ENCODE measurements at places on chromosomes 6 and 20.

DNA sequence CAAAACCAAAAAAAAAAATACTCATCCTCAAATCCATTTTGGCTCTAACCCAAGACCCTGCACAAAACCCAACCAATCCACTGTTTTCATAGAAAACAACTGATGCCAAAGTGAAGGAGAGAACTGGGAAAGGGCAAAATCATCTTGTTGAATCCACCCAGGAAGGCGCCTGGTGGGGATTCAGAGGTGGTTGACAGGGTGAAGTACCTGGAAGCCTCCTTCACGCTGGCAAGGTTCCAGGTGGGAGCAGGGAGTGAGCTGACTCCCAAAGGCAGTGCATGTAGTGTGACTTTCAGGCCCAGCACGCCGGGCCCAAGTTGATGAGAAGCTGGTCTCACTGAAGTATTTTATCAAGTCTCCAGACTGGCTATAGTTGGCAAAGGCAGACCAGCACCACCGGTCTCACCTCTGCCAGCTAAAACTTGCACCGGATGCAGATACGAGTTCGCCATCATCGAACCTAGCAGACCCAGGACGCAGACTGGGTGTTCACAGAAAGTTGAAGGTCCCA, 16.5 kb downstream of the PPP1R10 start:
- DNase-seq = no peak

DNA sequence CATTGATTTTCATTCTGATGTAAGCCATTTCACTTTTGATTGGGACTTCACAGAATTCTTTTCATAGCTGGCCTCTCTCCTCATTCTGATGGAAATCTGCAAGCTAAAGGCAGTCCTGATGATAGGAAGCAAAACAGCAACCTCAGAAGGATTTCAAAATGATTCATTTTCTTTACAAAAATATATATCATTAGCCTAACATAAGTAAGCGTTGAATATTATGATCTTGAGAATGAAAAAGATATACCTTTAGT, 143.1 kb upstream of the GJE1 start:
- DNase-seq = no peak

DNA sequence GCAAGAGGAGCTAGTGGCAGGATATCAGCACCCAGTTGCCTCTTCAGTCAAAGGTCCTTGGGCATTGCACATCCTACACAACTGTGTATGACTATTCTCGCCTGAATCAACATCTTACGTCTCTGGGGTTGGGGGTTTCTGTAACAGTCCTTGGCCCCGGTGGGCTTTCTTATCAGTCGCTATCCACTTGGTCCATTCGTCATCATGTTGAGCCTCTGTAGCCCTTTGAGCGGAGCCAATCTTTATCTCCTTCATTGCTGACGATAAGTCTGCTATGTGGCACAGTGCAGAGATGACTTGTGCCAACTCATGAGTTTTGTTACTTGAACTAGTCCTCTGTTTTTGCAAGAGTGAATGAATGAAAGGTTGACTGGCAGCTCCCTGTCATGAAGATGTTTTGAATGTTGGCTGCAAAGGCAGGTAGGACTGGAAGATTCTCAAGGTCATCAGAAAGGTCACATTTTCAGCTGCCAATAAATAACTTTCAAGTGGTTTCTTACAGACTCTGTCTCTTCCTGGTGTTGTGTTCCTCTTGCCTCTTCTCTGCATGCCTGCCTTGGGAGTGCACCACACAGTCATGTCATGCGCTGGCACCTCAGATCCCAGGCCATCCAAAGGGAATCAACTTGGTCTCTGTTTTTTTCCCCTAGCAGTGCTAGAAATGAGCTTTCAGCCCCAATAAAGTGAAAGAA, 238.9 kb downstream of the SLC24A3 start:
- no peak for DNase-seq

DNA sequence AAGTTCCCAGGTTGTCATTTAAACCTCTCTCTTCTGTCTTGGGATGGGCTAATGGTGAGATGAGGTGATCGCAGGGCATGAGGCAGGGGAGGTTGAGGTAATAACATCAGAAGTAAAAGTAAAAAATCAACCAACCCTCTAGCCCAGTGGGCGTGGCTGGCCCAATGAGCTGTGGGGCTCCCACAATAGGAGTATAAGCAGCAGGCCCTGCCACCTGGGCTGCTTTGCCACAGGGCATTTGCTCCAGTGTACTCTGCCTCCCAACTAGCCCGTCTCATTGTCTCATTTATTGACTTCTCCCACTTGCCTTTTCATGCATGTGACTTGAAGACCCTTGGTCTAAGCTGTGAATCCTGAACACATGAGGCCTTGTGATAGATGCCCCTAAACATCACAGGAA, 62.8 kb downstream of the PHACTR3 start:
- DNase-seq = no peak

DNA sequence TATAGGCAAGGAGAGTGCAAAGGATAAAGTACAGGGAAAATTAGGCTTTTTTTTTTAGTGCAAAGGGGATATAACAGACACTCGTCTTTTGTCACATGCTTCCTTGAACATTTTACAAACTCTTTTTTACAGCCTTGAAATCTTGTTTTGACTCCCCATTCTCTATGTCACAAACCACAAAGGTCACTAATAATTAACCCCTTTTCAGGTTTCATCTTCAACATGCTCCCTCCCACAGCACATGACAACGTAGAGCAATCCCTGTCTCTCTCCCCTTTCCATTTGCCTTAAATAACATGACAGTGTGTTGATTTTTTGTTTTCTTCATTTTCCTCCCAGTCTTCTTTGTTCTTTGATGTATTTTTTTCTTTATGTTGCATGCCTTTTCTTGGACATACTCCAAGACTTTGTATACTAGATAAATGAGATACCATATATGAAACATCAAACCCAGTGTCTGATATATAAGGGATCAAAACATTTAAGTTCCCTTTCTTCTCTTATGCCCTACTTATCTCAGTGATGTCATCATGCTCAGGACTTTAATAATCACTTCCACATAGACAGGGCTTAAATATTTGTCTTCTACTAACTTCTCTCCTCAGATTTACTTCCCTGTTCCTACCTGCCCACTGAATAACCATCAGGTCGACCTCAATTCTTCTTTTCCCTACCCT, 378.7 kb upstream of the HSF2 start:
- DNase-seq = peak; percentile 5

DNA sequence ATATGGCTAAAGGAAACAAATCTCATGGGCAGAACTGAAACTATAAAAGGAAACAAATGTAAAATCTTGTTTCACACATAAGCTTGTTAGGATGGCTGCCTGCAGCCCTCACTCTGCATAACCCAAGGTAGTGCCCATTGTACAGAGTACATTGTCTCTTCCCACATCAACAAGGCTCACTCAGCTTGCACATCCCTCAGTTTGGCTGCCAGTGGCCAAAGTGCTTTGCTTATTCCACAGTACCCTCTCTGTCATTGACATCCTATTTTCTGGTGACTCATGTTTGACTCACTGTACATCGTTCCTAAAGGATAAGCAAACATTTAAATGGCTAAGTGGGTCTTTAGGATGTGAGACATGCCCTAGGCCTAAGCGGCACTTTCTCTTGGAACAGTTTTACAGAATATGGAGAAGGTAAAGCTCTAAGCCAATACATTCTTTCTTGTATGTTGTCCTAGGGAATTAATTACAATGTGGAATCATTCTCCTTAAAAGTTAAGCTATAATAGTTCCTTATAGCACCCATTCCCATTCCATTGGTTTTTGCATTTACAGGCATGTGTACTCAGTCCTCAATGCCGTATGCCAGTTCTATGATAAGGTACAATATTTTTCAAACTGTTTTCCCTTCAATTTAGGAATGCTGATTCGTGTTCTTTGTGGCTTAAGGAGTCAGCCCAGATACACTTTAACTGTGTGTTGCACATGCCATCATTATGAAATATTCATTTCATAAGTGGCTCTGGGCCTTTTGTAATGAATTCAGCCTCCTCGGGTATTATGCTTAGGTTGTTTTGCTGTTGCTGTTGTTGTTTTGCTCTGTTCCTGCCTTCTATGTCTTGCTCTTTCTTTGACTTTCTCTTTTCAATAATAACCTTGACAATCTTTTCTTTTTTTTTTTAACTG, 5.5 kb downstream of the ANKEF1 start:
- DNase-seq = no peak

GRCh38 chr20:49594143-49594930, 26.4 kb upstream of the PTGIS start:
- no peak for DNase-seq

- DNase-seq = no peak
Observed at GRCh38 chr6:116136373-116136772, 10.4 kb upstream of the COL10A1 start.

GRCh38 chr6:41750374-41750773, 3.2 kb upstream of the PGC start:
- DNase-seq = no peak

DNA sequence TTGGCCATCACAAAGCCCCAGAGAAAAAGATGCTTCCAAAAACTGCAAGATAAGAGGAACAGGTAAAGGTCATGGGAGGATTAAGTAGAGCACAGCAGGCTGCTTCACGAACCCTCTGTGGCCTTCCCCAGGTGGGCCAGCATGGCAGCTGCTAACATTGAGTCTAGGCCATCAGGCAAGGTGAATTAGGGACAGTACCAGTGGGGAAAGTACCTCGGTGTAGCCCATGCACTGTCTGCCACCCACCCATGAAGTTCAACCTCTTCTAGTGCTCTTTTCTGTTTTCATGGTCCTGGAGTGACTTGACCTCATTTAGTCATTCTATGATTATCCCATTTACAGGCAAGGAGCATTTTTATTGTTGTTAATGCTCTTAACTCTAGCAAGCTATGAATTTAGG, 108.6 kb upstream of the DUSP22 start:
- peak; percentile 53 for DNase-seq

GRCh38 chr6:13112921-13113320, 215.4 kb downstream of the TBC1D7 start:
- DNase-seq = no peak

GRCh38 chr6:134534708-134535149, 216.8 kb upstream of the SGK1 start:
- no peak for DNase-seq

- DNase-seq = no peak
Observed at GRCh38 chr6:128305228-128305627, 215.2 kb downstream of the PTPRK start.

GRCh38 chr6:6994796-6995195, 113.0 kb upstream of the RREB1 start:
- DNase-seq = no peak

DNA sequence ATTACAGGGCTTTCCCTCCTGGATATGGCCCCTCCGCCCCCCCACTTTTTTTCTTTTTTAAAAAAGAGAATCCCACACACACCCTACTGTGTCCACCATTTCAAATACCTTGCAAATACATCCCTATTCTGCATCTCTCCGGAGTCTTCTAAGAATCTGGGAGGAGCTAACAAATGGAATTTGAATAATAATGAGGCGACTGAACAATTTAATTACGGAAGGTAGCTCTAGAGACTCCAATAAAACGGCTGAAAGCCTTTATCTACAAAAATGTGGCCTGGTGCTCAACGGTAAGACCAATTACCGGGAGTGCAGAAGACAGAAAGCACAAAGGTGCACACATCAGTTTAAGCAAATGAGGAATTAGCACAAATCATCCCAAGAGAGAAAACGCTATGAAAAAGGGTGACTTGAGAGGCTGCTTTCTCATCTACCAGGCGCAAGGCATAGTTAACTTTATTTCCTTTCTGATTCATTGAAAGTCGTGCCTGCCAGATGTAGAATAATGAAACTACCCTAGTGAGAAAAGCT, 1.8 kb downstream of the RRAGD start:
- no peak for DNase-seq

- no peak for DNase-seq
Observed at GRCh38 chr20:59412181-59412580, 111.8 kb downstream of the EDN3 start.

DNA sequence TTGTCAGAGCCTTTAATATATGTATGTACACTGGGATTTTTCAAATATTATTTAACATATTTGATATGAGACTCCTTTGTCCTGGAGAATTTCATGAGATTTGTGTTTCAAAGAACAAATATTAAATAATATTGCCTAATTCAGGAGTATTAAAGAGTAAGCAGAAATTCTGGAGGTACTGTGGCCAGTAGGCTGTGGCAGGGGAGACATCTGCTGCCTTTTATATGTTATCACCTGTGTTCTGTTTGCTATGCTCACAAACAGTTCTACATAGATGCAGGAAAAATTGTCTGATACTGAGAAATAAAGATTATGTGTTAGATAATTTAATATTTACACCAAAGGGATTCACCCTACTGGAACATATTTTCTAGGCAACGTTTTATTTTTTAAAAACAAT, 395.4 kb upstream of the SLC35B3 start:
- DNase-seq = no peak

- DNase-seq = no peak
Observed at GRCh38 chr6:145756170-145756662, 20.9 kb upstream of the EPM2A start.

DNA sequence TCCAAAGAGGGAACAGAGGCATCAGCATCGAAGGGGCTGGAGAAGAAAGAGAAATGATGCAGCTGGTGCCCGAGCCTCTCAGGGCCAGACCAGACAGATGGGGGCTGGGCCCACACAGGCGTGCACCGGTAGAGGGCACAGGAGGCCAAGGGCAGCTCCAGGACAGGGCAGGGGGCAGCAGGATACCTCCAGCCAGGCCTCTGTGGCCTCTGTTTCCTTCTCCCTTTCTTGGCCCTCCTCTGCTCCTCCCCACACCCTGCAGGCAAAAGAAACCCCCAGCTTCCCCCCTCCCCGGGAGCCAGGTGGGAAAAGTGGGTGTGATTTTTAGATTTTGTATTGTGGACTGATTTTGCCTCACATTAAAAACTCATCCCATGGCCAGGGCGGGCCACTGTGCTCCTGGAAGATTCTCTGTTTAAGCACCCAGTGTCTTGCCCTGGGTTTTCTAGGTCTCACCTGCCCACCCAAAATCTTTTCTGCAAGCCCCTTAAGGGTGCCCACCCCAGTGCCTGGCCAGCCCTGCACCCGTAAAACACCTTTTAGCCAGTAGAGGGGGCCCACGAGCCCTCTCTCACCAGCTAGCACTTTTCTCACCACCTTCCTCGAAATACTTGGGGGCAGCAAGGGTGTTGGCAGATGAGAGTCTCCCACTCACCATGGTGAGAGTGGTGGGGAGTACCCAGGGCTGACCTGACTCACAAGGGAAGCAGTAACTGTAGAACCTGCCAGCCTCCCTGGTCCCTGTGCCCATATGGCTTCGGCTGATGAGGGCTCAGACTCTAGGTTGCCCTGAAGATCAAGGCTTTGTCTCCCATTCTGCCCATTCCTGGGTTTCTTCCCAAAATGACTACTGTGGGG, 35.7 kb upstream of the ID1 start:
- DNase-seq = peak; percentile 72

- DNase-seq = no peak
Observed at GRCh38 chr6:109102762-109103161, 7.5 kb downstream of the CEP57L1 start.

GRCh38 chr6:26358511-26358981, 6.5 kb upstream of the BTN3A2 start:
- peak; percentile 76 for DNase-seq

GRCh38 chr6:125008957-125009356, 46.7 kb downstream of the RNF217 start:
- DNase-seq = no peak

DNA sequence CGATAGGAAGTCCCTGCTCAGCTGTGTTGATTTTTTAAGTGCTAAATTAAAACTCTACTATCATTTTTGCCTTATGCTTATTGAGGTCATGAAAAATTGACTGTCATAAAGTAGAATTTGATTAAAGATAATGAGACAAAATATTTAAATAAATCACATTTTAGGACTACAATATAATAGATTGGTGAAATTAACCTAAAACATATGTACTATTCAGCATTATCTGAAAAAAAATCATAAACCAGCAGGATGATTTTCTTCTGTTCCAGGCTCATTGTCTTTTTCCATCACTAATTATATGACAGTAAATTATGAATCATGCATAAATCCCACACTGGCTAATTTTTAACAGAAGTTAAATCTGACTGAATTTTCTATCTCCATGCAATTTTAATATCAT, 373.6 kb upstream of the NRSN1 start:
- DNase-seq = no peak
